ENCODE measurements at places on chromosomes 11 and 22. TPM values are rescaled to one million over a fixed set of nuclear protein-coding genes. Genes with fewer than 3 reads are reported as not detected.

DNA sequence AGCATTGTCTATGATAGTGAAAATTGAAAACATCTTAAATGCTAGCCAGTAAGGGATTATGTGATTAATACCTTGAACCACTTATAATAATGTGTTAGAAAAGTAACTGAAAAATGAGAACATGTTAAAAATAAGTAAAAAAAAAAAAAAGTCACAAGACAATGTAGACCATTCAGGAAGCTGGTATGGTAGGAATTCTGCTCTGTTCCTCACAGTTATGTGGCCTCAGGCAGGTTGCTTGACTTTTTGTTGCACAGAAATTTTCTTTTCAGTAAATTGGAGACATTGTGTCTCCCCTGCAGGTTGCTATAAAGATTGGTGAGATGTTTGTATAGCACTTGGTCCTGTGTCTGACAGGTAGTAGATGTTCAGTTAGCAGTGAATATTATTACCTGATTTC is 17.3 kb upstream of the PLET1 start:
- DNase-seq = no peak

DNA sequence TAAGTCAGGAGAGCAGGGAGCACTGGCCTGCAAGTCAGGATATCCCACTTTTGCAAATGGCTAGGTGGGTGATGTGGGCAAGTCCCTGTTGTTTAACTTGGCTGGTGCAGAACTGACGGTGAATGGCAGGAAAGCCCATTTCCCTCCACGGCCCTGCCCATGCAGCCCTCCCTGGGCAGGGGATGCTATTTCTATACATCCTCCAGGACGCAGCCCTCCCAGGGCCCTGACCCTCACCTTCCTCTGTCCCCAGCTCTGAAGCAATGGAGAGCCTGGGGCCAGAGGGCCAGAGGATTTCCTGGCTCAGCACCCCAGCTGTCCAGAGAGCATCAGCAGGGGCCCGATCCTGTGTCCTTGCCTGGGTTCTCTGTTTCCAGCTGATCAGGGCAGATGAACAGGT is 91.3 kb downstream of the TSPAN18 start:
- DNase-seq = no peak

GRCh38 chr11:73156686-73157085 is 14.6 kb upstream of the FCHSD2 start:
- no peak for DNase-seq

DNA sequence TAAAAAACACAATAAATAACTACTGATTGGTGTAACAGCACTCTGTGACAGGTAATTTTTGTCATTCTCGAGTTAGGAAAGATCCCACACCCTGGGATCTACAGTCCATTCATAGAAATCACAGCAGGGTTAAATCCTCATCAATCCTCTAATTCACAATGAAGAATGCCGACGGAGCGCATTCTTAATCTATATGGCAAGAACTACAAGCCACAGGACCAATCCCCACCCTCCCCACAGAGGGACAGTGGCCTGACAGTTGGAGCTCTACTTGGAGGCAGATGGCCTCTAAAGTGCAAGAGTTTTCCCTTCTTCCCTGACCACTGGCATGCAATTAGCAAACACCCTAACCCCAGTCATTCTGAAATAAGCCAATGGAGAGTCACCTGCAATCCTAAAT is 34.2 kb downstream of the TCF20 start:
- DNase-seq = no peak

Gene FOXRED2
- 8.5 TPM for total RNA-seq

Gene DDI1
- not detected for total RNA-seq

- DNase-seq = peak; percentile 31
Measured at GRCh38 chr11:66476841-66477251, 3.4 kb upstream of the DPP3 start.

Gene OR52I1
- total RNA-seq = not detected

- DNase-seq = no peak
Measured at GRCh38 chr11:74669211-74670160, 61.7 kb downstream of the CHRDL2 start.

DNA sequence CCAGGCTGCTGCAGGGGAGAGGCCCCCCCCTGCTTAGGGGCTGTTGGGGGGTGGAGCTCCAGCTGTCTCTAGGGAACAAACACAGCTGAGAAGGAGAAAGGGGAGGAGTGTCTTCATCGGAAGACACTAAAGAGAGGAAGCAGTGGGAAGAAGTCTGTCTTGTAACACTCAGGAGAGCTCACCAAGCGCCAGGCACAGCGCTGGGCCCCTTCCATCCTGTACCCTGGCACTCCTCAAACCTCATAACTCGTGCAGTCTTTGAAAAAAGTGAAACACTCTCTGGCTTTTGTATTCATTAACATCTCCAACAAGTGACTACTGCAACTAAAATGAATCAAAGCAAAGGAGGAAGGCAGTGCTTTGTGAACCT is 67.4 kb upstream of the PRDM11 start:
- DNase-seq = no peak

Gene NELL1
- 0.31 TPM for total RNA-seq

- no peak for DNase-seq
Measured at GRCh38 chr11:105000797-105001196, 22.2 kb downstream of the CASP5 start.

GRCh38 chr11:102760344-102761035 is 19.9 kb downstream of the MMP10 start:
- no peak for DNase-seq

All from kidney (tissue), 22 donors.